ENCODE measurements at places on chromosomes 5 and 9.

GRCh38 chr9:106025453-106025852 is 331.1 kb downstream of the TMEM38B start:
- no peak for DNase-seq

DNA sequence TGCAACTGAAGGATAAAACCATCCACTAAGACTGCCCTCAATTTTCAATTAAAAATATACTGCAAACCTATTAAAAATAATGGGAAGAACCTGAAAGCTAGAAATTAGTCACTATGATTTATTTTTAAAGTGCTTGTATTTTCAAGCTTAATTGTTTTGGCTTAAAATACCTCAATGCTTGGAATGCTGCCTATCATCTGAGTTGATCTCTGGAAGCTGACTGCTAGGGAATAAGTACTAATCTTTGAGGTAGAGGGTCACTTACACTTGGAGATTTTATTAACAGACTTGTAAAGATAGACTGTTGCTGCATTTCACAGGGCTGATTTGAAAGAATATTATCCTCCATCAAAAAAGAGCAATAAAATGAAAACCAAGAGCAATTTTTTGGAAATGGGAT is 6.2 kb downstream of the PCSK1 start:
- no peak for DNase-seq

- no peak for DNase-seq
Observed at GRCh38 chr9:91178281-91179236, 183.2 kb downstream of the AUH start.

- no peak for DNase-seq
Observed at GRCh38 chr5:34460496-34460895, 195.6 kb upstream of the RAI14 start.

DNA sequence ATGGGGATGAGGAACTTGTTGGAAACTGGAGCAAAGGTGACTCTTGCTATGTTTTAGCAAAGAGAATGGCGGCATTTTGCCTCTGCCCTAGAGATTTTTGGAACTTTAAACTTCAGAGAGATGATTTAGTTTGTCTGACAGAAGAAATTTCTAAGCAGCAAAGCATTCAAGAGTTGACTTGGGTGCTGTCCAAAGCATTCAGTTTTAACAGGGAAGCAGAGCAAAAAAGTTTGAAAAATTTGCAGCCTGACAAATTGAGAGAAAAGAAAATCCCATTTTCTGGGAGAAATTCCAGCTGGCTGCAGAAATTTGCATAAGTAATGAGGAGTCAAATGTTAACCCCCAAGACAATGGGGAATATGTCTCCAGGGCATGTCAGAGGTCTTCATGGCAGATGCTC is 682.3 kb upstream of the ST8SIA4 start:
- DNase-seq: no peak

DNA sequence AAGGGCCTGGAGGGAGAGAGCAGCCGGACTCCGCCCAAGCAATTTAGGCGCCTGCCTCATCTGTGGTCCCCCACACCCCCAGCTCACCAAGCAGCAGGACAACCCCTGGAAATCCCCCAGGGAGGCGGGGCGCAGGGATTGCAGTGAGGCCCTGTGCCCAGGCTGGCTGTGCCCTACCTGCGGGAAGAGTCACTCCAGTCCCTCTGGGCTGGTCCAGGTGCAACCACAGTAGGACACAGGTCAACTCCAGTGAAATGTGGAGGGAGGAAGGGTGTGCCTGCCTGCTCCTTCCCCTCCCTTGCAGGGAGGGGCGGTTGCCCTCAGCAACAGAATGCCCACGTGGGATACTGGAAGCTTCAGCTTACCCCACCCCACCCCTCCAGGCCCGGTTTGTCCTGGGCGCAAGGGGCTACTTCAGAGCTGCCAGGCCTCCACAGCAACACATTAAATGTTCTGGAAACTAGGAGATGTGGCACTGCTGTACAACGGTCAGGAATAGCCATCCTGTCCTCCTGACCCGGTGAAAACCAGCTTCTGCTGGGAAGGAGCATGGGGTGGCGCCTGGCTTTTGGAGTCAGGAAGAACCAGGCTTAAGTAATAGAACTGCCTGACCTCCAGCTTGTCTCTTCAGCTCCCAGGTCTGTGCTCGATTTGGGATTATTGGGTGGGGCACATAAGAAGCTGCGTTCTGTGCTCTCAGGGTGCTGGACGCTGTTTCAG is 22.5 kb downstream of the ABO start:
- no peak for DNase-seq
